Ascending aorta (tissue), 2 donors: ENCODE measurements at places on chromosomes 11 and 22. TPM values are rescaled to one million over a fixed set of nuclear protein-coding genes. Genes with fewer than 3 reads are reported as not detected.

DNA sequence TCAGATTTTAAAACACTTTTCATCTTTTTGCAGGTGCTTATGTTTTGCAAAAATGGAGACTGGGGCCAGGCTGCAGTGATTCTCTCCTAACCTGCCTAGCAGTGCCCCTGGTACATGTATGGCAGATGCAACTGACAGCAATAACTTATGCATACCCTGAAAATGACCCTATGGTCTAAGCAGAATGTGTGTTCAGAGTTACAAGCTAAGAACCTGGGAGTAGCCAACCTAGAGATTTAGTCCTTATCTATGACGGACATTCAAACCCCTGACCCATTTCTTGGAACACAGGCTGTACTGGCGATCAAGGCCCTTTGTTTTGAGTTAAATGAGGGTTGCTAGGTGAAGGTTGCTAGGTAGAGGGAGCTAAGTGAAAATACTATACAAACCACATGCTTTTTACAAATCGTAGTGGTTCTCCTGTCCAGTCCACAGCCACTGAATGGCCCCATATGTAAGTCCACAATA, 184.9 kb upstream of the SESN3 start:
- no peaks in the 10 kb centered on the region for H3K4me1 ChIP-seq
- H3K4me3 ChIP-seq = no peak overlapping the region
- no peaks in the 10 kb centered on the region for H3K36me3 ChIP-seq
- H3K27ac ChIP-seq = no peak overlapping the region

PLAAT5 gene
- total RNA-seq = 0.21 TPM

GRCh38 chr11:6655790-6656583, at the start of gene DCHS1:
Gene DCHS1, minus strand, starts transcription at chr11:6655809. Its CDS starts 14,196 bp downstream, at chr11:6641613.
- peak within 1 kb of the TSS; percentile 91 for H3K27ac ChIP-seq
- no peaks in the 10 kb centered on the region for H3K27me3 ChIP-seq
- no peaks in the 10 kb centered on the region for H3K36me3 ChIP-seq
- peak within 1 kb of the TSS; percentile 53 for H3K4me3 ChIP-seq
- peak; percentile 78 for DNase-seq

- H3K36me3 ChIP-seq = peaks cover 44% of the 10 kb centered on the region
- H3K27ac ChIP-seq = no peak overlapping the region
- no peak for DNase-seq
- no peaks in the 10 kb centered on the region for H3K27me3 ChIP-seq
- H3K4me3 ChIP-seq = no peak overlapping the region
Observed at GRCh38 chr11:112058103-112058502, 15.7 kb downstream of the PIH1D2 start.
